ENCODE measurements at places on chromosomes 2 and 18.

DNA sequence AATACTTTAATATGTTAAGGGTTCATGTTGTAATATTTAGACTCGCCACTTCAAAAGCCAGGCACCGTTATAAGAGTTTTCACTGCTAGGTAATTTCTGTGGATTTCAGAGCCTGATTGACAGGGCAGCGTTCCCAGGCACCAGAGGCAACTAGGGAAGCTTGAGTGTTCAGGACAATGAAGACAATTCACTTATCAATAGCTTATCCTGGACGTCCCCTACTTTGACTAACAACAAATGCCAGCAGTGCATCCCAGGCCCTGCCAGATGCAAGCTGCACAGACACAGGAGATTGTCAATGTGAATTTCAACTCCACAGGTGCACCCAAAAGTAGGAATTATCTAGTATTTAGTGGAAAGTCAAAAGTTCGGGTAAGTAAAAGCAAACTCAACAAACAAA lies 179.3 kb upstream of the GYPC start:
- DNase-seq: no peak

DNA sequence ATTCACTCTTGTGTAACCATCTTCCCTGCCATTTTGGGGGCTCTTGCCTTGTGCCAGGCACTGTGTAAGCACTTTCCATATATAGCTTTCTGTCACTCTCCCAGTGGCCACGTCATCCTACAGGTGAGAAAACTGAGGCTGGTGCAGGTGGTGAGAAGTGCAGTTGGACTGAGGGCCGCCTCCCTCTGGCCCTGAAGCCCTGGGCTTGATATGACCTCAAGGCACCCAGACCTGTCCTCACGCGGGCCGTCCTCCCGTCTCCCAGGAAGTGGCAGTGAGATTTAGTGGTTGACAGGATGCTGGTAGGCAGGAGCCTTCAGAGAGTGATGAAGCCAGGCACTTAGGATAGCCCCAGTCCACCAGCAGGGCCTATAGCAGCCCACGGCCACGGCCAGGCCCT lies 30.5 kb downstream of the MAL start:
- DNase-seq: no peak

- no peak for DNase-seq
Measured at GRCh38 chr18:44986933-44987332, 306.2 kb downstream of the SETBP1 start.

DNA sequence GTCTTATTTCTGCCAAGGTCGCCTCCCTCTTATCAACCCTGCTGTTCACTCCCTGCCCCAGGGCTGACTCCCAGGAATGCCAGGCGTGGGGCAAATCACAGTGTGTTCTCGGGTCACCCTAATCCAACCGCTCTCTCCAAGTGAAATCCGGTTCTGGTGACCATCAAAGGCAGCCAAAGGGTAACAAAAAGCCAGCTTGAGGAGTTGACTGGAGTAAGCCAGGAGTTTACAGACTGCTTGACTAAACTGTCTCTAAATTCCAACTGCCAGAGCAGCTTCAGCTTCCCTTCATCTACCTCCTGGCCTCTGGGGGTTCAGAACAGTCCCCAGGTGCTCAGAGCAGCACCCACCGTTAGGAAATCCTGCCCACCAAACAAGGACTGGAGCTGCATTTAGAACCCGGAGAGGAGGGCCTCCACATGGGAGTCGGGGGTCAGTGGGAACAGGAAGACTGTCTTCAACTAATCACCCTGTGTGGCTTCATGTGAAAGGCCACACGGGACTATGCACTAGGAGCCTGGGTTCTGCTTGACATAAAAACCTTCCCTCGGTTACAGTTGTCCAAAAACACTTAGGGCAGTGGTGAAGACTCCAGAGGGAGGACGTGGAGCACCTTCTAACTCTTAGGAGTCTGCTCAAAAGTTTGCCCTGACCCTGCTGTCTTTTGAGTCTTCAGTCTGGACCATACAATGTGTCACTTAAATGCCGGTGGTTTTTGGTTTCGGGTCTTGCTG lies 24.2 kb upstream of the MCFD2 start:
- no peak for DNase-seq

GRCh38 chr2:107588181-107588580 lies 238.5 kb upstream of the RGPD4 start:
- no peak for DNase-seq

GRCh38 chr18:37368110-37368954 lies 197.3 kb downstream of the CELF4 start:
- DNase-seq: no peak

GRCh38 chr2:226874749-226875148 lies 38.9 kb downstream of the RHBDD1 start:
- DNase-seq: no peak

- DNase-seq: no peak
Measured at GRCh38 chr18:374721-375168, 106.9 kb upstream of the THOC1 start.

- DNase-seq: no peak
Measured at GRCh38 chr2:128313091-128313836, 5.4 kb downstream of the HS6ST1 start.

GRCh38 chr18:42996824-42997223 lies 118.7 kb downstream of the RIT2 start:
- DNase-seq: no peak

DNA sequence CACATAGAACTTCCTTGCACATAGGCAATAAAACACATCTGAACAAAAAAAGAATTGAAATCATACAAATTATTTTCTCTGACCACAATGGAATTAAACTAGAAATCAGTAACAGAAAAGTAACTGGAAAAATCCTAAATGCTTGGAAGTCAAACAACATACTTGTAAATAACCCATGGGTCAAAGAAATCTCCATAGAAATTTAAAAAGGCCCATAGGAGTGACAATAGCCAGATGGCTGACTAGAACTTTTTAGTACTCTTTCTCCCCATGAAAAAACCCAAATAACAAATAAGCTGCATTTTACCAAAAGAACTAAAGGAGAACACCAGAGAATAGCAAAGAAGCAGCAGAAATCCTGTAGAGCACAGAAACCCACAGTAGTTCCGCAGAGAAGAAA lies 139.2 kb upstream of the COL3A1 start:
- DNase-seq: no peak

Measured in esophagus squamous epithelium (tissue), 5 donors.